H7 (cell line): ENCODE measurements at places on chromosomes 5 and 9. TPM values are rescaled to one million over a fixed set of nuclear protein-coding genes. Genes with fewer than 3 reads are reported as not detected.
A peak's percentile ranks its signal among the peaks of the same experiment; 100 is the strongest.

DNA sequence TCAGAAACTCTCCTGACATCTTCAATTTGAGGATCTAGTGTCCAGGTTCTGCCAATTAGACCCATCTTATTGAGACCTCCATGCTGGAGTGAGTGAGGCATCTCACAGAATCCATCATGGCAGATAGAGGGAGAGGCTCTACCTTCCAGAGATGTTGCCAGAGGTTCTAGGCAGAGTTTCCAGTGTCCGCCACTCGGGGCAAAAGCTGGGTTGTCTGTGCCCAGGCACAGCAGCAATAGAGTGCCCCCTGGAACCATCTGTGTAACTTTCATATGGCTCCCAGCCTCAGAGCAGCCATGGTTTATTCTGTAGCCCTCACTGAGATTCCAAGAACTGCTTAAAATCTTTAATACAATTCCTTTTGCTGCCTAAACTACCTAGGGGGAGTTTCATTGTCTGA, 16.6 kb upstream of the CCDC112 start:
- DNase-seq, result no peak

DNA sequence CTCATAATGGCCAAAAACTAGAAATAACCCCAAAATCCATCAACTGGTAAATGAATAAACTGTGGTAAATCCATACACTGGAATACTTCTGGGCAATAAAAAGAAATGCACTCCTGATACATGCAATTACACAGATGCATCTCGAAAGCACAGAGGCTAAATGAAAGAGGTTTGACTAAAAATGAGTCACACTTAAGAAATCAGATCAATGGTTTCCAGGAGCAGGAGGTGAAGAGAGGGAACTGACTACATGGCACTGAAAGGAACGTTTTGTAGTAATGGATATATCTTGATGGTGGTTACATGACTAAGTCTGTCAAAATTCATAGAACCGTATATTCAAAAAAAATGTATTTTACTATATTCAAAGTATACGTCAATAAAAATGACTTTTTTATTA, 42.4 kb downstream of the STRBP start:
- no peak for DNase-seq

DNA sequence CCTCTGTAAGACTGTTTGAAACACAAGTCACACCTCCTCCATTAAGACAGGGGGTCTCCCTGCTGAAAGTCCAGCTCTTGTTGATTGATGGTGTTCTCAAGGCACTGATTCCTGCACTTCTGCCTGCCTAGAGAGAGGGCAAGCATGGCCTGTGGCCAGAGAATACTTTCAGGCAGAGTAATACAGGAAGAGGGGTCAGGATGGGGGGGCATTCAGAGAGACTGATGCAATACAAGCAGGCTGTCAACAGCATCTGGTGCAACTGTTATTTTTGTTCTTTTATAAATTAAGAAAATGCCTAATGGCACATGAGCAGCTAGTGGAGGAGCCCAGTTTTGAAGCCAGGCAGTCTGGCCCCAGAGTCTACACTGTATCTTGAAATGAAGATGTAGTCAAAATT, 302.2 kb downstream of the DIRAS2 start:
- DNase-seq, result no peak

DNA sequence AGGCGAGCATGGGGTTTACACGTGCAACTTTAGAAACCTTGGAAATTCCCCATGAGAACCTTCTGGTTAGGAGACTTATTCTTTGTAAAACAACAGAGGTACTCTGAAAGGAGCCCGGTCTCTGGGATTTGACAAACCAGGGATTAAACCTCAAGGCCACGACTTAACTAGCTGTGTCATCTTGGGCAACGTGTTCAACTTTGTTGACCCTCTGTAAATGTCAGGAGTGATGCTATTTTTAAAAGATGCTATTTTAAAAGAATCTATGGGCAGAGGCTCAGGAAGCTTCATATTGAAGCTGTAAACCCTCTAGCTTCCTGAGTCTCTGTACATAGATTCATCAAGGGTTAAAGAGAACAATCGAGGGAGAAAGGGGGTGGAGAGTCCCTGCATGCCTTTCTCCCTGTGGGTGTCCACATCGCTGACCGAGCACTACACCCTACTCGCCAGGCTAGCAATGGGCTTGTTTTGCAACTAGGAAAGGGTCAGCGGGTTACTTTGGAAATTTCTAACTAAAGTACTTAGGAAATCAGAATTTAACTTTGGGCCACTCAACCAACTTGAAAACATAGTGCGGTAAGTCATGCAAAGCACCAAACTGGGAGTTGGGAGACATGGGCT, 2.1 kb downstream of the SLC36A2 start:
- DNase-seq, result peak; percentile 39

DNA sequence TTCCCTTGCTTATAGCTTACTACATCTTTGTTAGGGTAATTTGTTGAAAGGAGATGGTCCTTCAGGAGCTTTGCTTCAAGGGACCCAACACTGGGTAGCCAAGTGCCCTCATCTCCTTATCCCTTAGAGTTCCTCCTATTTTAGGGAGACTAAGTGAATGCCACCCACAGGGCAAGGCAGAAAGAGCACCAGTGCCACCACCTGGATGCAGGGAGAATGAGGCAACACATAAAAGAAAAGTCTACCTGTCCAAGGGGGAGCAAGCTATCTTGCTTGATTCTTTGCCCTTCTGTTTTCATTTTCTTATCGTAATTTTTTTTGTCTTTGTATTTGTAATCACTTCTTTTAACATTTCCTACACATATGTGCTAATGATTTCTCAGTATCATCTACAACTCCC, 205.5 kb downstream of the NPR3 start:
- DNase-seq, result peak; percentile 27

DNA sequence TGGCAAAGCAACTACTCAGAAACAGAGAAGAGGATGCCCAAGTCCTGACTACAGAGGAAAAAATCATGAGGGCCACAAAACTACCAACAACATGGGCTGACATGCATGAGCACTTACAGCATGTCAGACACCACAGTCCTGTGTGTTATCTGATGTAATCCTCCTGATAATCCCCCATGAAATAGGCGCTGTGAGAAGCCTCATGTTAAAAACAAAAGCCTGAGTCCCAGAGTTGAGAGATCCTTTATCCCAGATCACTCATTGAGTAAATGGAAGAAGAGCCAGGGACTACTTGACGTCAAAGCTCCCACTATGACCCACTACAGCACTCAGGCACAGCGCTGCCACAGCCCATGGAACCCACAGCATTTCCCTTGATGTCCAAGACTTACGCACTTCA, 7.2 kb upstream of the SPOCK1 start:
- DNase-seq, result no peak

- DNase-seq, result no peak
These were observed 294.0 kb upstream of the SMARCA2 start for GRCh38 chr9:1721196-1721595.

Gene SEPTIN8
- total RNA-seq, result 10.5 and 12.4 TPM in 2 replicates

DNA sequence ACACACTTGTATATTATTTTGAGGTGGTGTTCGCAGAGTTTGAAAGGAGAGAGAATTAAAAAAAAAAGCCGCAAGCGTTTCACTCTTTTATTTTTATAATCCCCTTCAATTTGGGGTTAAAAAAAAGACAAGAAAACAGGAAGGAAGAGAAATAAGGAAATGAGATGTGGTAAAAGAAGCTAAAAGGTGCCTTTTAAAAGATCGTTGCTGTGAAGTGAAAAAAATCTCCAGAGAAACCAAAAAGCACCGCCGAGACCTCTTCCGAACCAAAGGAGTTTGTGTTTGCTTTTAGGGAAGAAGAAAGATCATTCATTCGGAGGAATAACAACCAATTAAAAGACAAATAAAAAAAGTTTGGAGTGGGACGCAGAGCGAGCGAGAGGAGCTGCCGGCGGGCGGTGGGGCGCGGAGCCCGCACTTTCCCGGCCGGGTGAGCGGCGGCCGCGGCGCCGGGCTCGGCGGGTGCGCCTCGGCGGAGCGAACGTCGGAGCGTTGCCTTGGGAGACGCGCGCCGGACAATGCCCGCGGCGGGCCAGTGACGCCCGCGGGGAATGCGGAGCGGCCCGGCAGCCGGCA, 355 bp downstream of the TLE4 start:
- DNase-seq, result no peak

DNA sequence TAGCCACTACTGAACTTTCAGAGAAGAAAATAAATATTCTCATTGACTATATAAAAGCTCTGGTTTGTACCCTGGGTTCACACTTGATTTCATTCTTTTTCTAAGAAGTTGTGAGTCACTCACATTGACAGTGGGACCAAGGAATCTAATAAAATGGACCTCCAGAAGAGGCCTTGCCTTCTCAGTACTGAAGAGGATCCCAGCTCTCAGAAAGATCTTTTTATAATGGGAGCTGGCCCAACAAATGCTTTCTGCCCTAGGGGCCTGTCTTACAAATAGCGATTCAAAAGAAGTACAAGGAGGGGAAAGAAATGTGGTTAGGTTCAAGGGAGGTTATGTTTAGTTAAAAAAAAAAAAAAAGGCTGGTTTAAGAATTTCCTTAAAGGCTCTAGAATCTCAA, 237.9 kb downstream of the ISL1 start:
- DNase-seq, result no peak

GRCh38 chr5:41681840-41682239, 171.4 kb upstream of the PLCXD3 start:
- DNase-seq, result no peak

GRCh38 chr9:123312306-123312877, 43.6 kb upstream of the CRB2 start:
- DNase-seq, result no peak

DNA sequence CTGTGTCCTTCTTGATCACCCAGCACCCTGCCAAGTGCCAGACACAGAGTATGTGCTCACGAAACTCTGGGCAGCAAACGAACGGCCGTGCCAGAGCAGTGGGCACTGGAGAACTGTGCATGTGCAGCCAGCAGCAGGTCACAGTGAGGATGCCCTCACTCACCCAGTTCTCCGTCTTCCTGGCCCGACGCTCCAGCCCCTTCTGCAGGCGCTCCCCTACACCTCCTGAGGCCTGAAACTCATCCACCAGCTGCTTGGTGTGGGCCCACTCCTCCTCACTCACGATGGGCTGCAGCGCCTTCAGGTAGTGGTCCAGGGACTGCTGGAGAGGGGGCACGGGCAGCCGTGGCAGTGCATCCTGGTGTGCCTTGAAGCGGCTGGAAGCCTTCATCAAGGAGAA, 2.9 kb downstream of the CRAT start:
- no peak for DNase-seq

DNA sequence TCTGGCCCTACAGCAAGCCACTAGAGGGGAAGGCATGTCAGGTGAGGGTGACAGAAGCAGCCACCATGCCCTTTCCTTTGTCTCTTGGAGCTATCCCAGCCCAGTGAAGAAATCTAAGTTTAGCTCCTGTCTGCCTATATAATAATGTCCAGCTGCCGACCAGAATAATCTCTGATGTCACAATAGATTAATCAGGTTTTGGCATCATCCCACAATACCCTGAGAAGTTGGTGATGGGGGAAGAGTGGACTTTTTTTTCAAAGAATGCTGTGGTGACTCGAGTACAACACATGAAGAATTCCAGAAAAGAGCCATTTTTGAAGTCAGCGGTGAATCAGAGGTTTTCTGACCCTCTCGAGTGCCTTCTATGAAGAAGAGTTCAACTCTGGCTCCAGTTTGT, 1.7 kb upstream of the TSLP start:
- no peak for DNase-seq

DNA sequence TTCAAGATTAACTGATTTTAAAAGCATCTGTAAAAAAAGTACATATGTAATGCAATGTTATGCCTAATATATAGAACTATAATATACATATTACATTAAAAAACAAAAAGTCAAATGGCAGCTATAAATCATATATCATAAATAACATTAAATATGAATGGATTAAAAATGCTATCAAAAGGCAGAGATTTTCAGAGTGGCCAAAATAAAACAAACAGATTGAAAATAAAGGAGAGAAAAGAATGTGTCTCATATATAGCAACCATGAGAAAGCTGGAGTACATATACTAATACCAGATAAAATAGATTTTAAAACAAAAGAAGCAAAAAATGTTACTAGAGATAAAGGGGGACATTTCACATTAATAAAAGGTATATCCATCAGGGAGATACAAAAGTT, 38.5 kb downstream of the S1PR3 start:
- no peak for DNase-seq

Gene FCHSD1
- total RNA-seq, result 17.3 and 22.3 TPM in 2 replicates

GRCh38 chr9:127492616-127493015, 41.3 kb downstream of the LRSAM1 start:
- DNase-seq, result no peak

GRCh38 chr5:132463811-132464155, 26.8 kb downstream of the IRF1 start:
- no peak for DNase-seq

Gene LIX1
- 0.14 TPM in 1 of 2 replicates, not detected in the other for total RNA-seq

- DNase-seq, result no peak
These were observed 95.9 kb downstream of the CDH9 start for GRCh38 chr5:26942481-26942880.

DNA sequence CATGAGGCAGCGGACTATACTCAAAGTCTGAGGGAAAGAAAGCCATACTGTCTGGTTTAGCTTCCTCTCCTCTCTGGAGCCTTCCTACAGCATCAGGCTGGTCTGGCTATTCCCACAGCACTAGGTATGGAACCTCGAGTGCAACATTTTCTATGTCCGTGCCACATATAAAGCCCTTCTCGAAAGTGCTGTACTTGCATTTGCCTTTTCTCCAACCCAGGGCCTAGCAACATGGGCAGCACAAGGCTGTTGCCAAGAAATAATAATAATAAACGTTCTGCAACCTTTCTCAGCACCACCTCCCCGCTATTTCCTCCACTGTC, 804 bp downstream of the MED10 start:
- DNase-seq, result no peak

Gene KLF9
- 0.97 and 1.5 TPM in 2 replicates for total RNA-seq

GRCh38 chr9:3830291-3830690, 304.5 kb upstream of the RFX3 start:
- DNase-seq, result no peak

- DNase-seq, result no peak
These were observed 77.0 kb downstream of the SEMA6A start for GRCh38 chr5:116497631-116498030.

Gene RNF20
- total RNA-seq, result 21.8 and 24.9 TPM in 2 replicates
